GM04503 (cell line): ENCODE measurements at places on chromosomes 13 and 19.

DNA sequence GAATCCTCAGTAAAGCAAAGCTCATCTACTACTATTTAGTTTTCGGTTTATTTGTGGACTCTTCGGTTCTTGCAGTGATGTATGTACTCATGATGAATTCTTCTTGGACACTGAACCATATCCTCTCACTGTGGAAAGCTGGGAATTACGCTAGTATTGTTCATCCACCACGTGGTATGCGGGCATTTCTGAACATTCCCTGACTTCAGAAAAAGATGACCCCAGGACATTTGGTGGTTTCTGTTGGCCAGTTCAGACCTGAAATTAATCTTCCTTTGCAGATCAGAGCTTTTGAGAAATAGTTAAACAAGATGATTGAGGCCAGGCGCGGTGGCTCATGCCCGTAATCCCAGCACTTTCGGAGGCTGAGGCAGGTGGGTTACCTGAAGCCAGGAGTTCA lies 25.3 kb upstream of the FBN3 start:
- no peak for DNase-seq

- no peak for DNase-seq
Measured at GRCh38 chr13:59459972-59460371, 703.8 kb downstream of the DIAPH3 start.

GRCh38 chr13:30576528-30576927 lies 41.2 kb upstream of the USPL1 start:
- no peak for DNase-seq

DNA sequence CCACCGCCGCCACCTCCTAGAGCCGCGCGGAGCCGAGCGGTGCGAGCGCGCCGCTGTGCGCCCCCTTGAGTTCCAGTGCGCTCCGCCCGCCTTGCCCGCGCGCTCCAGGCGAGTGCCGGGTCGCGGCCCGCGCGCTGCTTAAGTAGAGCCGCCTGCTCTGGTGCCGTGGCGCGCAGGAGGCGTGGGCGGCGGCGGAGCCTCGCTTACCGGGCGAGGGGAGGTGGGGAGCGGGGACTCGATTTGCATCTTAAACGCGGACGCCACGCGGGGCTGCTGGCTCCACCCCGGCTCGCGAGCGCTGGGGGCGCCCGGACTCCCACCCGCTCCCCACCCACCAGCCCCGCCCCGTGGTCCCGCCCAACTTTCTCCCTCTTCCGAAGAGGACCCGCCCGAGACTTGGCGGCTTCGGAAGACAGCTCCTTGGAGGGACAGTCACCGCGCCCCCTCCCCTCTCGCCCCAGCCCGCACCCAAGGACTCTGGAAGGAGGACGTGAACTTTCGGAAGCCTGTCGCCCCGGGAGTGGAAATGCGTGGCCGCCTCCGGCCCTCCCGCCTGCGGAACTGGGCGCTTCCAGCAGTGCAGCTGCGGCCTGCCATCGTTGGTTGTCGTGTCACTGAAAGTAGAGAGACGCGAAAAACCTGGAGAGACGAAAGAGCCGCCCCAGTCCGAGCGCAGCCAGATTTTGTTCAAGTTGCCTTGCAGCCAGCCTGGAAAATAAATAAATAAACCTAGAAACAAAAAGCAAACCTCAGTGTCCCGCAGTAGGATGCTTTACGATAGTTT lies at the start of gene KCTD12:
TSS of gene KCTD12 (minus strand) at position 114 of the 784 bp plus-strand sequence. CDS start 257 bp downstream, outside the sequence.
- no peak for DNase-seq
